ENCODE measurements at places on chromosomes 5 and 9.

- no peak for DNase-seq
These were observed 65.8 kb downstream of the SFXN1 start for GRCh38 chr5:175544108-175544511.

GRCh38 chr5:53166183-53166495 is 56.6 kb upstream of the MOCS2 start:
- DNase-seq: no peak

DNA sequence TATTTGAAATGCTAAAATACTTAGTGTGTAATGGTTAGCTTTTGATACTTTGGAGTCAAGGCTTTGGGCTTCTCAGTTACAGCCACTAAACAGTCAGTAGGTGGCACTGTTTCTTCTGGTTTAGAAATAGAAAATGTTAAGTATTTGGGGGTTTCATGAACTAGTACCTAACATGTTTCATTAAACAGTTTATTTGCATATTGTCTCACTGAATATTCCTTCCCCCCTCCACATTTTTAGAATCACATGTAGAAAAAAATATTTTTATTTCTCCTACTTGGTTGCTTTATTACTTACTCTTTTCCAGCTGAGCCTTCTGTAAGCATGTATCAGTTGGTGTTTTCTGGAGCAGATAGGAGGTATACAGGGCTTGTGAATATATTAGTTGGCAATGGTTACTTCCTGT is 48.0 kb downstream of the IPO11 start:
- DNase-seq: no peak

GRCh38 chr9:131585375-131585774 is 40.1 kb downstream of the PRRT1B start:
- peak; percentile 74 for DNase-seq

GRCh38 chr5:151028717-151029116 is 8.3 kb downstream of the GPX3 start:
- DNase-seq: no peak

DNA sequence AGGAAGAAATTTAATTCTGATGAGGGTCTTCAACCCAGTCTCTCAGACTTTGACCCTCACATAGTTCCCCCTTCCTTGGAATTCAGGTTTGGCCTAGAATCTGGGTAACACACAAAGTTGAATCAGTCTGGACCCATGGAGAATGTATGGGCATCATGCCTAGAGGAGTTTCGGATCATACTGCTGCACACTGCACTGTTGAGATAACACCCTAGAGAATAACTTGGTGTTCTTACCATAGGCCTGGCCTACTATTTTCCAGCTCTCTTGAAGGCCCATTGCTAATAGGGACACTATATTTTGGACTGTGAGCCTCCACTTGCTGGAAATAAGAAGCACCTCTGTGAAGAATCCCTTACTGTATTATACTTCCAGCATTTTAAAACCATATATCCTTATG is 413.5 kb downstream of the PLK2 start:
- no peak for DNase-seq

GRCh38 chr5:128681096-128681495 is 143.1 kb upstream of the FBN2 start:
- DNase-seq: no peak

DNA sequence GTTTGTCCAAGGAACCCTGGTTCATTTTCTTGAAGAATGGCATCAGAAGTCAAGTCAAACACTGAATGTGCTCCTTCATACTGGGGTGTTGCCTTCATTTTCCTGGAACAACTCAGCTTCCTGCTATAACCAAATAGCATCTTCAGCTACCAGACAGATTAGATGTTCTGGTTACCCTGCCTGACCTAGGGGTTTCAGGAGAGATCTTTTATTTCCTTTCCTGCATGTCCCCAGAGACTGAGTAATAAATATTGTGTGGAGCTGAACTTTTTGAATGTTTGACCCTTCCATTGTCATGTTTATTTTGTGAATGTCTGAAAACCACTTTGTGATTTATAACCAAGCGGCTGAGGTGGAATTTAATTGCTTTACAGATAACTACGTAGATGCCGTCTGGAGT is 147.1 kb downstream of the IRX1 start:
- no peak for DNase-seq

DNA sequence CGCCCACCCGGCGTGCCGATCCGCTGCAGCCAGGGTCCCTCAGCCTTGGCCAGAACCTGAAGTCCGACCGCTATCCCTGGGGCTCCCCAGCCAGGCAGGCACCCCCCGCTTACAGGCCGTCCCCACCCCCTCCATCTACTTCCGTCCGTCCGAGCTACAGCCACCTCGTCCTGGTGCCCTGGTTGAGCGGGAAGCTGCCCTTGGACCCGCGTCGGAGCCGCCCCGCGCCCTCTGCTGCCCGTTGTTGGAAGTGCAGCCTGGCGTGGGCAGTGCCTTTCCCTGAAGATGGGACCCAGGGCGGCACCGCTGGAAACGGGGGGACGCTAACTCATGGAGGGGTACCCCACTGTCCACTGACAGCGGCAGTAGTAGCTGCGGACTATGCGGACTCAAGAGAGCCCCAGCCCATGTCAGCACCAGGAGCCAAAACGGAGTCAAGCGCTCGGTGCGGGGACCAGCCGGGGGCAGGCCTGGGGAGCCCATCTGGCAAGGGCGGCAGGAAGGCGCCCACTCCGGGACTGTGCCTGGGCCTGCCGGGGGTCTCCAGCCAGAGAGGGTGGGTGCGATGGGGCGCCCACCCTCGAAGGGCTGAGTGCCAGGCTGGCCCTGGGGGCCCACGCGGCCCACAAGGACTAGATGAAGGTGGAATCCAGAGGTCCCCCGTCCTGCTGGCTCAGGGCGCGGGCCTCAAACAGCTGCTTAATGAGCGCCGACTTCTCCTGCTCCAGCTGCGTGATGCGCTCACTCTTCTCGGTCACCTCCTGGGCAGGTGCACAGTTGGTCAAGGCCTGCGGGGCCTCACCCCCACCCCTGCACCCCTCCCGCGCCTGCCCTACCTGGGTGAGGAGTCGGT is 6.1 kb downstream of the SAPCD2 start:
- DNase-seq: peak; percentile 61

GRCh38 chr5:155767470-155767869 is 559.5 kb upstream of the SGCD start:
- DNase-seq: no peak

- DNase-seq: no peak
These were observed 4.1 kb downstream of the AKNA start for GRCh38 chr9:114383521-114384231.

GRCh38 chr9:77511525-77511924 is 136.6 kb downstream of the GNA14 start:
- no peak for DNase-seq

DNA sequence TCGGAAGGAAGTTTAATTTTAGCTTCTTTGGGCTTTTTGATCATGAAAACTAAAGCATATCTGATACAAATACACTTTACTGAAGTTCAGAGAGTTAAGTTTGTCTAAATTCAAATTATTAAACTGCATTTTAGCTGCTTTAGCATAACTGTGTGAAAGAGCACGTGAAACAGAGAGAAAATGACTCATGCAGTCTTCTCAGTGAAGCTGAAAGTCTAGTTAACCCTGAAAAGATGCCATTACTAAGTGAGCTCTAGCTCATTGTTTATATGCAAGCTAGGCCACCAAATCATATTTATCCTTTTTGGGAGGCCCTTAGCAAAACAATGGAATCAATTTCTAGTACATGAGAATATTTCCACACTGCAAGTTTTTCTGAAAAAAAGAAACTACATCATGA is 27.6 kb downstream of the TPD52L3 start:
- no peak for DNase-seq

- DNase-seq: no peak
These were observed 11.4 kb upstream of the SLC45A2 start for GRCh38 chr5:33995865-33996264.

- no peak for DNase-seq
These were observed 42.0 kb downstream of the SUB1 start for GRCh38 chr5:32627219-32627870.

- no peak for DNase-seq
These were observed 485.2 kb upstream of the KIF2A start for GRCh38 chr5:61820836-61821235.

- DNase-seq: no peak
These were observed 2.4 kb upstream of the OR1K1 start for GRCh38 chr9:122797316-122798063.

GRCh38 chr9:84789463-84789830 is 119.9 kb downstream of the NTRK2 start:
- no peak for DNase-seq

DNA sequence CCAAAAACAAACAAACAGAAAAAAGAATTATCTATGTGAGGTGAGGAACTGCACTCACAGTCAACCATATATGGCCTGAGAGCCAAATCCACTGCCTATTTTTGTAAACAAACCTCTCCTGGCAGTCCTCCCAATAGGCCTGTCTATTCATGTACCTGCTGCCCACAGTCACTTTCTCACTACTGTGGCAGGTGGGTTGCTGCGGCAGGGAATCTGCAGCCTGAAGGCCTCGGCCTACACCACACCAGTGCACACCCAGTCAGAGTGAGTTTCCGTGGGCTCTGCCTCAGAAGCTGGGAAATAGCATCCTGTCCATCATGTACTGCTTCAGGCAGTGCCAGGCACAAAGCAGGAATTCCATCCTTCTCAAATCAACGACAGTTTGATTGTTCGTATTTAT is 82.3 kb downstream of the SPTLC1 start:
- DNase-seq: no peak

DNA sequence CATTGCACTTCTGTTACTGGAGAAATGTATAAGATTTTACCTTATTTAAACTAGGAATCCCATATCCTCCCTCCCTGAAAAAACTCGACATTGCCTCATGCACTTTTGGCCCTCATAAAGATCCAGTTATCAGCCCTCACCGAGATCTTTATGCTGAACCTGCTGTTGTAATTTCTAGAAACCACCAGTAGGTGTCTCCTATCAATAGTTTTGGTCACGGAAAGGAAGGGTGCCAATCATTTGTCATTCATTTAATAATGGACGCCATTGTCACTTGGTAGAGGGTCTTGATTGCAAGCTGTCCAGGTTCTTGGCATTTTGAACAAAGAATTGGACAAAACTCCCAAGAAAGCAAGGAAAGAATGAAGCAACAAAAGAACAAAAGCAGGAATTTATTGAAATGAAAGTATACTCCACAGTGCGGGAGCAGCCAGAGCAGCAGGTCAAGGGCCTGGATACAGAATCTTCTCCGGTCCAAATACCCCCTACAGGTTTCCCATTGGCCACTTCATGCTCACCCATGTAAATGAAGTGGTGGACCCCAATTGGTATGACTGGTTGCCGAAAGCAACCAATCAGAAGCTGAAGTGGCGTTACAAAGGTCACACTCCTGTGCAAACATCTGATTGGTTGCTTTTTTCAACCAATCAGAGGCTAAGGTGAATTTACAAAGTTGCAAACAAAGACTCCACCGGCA is 524.3 kb downstream of the PSAT1 start:
- no peak for DNase-seq

GRCh38 chr5:116394186-116394867 is 180.3 kb downstream of the SEMA6A start:
- DNase-seq: no peak
